ENCODE measurements at places on chromosomes 1 and 21.
A peak's percentile ranks its signal among the peaks of the same experiment; 100 is the strongest.

DNA sequence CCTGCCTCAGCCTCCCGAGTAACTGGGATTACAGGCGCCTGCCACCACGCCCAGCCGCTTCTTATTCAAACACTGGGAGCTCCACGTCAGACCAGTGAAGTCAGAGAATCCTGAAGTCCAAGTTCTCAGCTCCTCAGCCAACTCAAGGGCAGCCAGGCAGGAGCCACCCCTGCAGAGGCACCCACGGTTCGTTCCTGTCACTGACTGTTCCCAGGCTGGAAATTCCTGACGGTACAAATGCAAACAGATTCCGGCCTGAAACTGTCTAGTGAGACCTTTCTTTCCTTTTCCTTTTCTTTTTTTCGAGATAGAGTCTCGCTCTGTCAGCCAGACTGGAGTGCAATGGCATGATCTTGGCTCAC, 11.7 kb downstream of the SLC35E2B start:
- DNase-seq, result no peak

GRCh38 chr1:40844887-40845878, 17.0 kb downstream of the CITED4 start:
- no peak for DNase-seq

DNA sequence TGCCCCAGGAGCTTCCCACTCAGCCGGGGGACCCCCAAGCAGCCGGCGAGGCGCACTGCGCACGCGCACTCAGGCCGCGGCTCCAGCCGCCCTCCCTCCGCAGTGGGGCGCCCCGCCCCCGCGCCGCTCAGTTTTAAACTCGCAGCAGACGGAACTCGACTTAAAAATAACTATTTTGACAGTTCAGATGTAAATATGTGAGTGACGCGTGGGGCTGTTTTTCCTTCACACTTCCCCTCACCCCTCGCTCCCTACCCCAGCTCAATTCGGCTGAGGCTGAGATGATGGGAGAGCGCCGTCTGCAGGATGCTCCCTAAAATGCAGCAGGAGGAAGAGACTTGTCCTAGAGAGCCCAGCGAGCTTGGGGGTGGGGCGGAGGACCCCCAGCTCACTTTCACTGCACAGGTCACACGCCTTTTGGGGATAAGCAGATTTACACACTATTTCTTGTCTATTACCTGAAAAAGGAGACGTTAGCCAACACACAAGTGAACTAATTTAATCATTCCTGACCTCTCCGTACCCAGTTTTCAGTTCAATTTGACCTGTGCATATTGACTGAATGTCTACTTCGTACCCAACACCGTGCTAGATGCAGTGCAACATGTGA, 8.9 kb upstream of the LEMD1 start:
- DNase-seq, result no peak

GRCh38 chr1:76302711-76303339, 228.3 kb downstream of the ST6GALNAC3 start:
- DNase-seq, result no peak

DNA sequence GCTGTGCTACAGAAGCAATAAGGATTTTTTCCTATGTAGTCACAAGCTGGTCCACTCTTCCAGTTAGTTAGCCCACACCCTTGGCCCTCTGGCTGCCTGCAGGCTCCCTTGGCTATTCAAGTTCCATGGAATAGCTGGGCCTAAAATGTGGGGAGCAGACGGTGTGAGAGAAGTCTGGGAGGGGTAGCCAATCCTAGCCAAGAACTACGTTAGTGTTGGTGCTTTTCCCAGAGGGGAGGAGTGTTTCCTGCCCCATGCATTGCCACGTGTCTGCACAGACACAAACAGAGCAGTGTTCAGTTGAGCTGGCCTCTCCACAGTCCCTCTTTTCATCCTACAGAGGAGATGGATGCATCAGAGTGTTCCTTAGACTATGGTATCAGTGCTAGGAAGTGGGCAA, 59.0 kb upstream of the IPO9 start:
- DNase-seq, result peak; percentile 36

- DNase-seq, result no peak
These were observed 24.7 kb downstream of the ZYG11A start for GRCh38 chr1:52867087-52867863.

DNA sequence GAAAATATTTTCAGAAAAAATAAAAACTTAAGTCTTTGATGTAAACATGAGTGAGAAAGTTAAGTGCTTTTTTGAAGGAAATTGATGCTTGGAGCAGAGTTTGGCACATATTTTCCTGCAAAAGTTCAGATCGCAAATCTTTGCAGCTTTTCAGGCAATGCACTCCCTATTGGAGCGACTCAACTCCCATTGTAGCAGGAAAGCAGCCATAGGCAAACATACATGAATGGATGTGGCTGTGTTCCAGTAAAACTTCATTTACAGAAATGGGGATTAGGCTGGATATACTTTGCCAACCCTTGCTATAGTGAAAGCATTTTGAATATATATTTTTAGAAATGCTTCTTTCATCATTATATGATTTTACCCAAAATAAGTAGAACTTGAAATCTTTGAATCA, 8.1 kb downstream of the AGL start:
- DNase-seq, result no peak

GRCh38 chr21:41753006-41753898, 13.6 kb downstream of the RIPK4 start:
- DNase-seq, result no peak

- no peak for DNase-seq
These were observed 149.1 kb downstream of the PLPP3 start for GRCh38 chr1:56430141-56430839.

DNA sequence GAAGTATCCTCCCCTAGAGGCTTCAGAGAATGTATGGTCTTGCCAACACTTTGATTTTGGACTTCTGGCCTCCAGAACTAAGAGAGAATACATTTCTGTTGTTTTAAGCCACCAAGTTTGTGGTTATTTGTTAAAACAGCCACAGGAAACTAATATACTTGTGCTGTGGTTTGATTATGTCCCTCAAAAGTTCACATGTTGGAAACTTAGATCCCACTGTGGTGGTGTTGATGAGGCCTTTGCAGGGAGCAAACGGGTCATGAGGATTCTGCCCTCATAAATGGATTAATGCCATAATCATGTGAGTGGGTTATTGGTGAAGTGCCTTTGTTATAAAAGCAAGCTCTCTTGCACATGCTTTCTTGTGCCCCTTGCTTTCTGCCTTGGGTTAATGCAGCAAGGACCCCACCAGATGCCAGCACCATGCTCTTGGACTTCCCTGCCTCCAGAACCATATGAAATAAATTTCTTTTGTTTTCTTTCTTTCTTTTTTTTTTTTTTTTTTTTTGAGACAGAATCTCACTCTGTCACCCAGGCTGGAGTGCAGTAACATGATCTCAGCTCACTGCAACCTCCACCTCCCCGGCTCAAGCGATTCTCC, 157.3 kb downstream of the CLIC6 start:
- no peak for DNase-seq

DNA sequence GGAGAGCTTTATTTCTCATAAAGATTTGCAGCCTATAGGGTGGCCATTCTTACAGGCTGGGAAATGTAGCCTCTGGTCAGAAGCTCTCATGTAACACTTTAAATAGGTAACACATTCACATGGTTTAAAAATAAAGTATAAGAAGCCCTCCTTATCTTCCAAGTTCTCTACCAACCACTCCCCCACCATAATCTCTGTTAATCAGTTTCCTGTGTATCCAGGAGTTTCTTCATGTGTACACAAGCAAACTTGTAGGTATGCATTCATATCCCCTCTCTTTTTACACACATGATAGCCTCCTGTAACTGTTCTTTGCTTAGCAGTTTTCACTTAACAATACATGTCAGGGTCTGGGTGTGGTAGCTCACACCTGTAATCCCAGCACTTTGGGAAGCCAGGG, 4.9 kb upstream of the STMN1 start:
- DNase-seq, result peak; percentile 33

DNA sequence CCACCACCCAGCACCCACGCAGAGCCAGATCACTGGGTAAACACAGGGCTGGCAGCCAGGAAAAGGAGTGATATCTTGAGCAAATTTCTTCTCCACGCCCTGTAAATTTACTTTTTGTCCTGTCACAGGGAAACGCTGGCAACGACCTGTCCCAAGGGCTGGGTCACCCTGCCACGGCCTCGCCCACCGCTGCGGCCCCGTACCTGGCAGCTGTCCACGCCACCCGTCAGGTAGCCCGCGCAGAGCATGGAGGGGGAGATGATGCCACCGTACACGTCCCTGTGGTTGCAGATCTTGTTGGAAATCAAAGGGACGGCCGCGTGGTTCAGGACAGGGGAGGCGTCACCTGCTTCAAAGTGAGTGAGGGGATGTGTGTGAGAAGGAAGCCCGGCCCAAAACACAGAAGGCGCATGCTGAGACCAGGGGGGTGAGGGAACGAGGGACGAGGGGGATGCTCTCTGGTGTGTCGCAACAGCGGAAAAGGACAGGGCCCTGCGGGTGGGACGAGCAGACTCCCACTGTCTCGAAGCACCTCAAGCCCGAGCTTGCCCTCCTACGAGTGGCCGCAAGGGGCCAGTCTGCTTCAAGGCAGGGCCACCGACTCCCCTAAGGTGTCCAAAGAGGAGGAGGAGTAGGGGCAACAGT, 10.1 kb upstream of the TFF1 start:
- DNase-seq, result no peak

DNA sequence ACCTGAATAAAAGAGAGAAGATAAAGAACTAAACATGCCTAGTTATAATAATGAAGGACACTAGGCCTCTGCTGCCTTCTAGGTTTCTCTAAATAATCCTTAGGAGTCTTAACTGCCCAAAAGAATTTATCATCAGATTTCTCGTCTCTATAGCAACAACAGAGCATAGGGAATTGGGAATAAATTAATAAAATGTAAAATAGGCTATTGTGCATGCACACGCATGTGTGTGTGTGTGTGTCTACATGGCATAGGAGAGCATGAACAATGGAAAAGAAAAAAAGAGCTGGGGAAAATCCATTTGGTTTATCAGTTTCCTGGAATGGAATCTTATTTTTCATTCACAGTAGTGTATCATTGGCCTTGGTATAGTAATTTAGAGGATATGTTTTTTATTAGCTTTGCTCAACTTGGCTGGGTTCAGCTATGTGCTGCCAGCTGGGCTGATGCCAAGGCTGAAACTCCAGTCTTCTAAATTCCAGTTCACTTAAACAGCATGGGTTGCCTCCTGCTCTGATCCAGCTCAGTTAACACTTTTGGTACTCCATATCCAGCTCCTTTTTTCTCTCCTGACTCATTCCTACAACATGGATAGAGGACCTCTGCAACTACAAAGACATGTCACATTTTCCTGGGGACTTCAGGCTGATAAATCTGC, 80.6 kb upstream of the SLFNL1 start:
- DNase-seq, result peak; percentile 88

- DNase-seq, result no peak
These were observed 263.1 kb upstream of the TMPRSS15 start for GRCh38 chr21:18666725-18667124.

DNA sequence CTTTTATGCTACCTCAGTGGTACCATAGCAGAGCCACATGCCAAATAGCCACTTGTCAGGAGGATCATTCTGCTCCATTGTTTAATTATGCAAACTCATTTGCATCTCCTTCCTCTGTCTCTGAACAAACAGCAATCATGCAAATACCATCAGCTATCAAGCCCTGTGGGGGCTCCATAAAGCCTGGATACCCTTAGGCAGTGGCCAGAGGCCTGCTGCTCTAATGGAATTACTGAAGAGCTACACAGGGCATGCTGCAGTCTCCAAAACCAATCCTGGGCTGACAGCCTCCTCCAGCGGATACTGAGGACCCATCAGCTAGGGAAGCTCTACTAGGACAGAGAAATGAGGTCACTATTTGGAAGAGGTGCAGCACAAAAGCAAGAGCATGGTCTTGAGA, 376.3 kb downstream of the KCNH1 start:
- no peak for DNase-seq

GRCh38 chr1:229227298-229227919, 43.5 kb upstream of the RAB4A start:
- peak; percentile 13 for DNase-seq

GRCh38 chr1:232613752-232614381, 16.1 kb downstream of the SIPA1L2 start:
- DNase-seq, result peak; percentile 74
